ENCODE measurements at places on chromosomes 3 and 15. TPM values are rescaled to one million over a fixed set of nuclear protein-coding genes. Genes with fewer than 3 reads are reported as not detected.
A peak's percentile ranks its signal among the peaks of the same experiment; 100 is the strongest.

- no peak overlapping the region for H3K4me3 ChIP-seq
- no peak for DNase-seq
- H3K36me3 ChIP-seq, result no peaks in the 10 kb centered on the region
- no peaks in the 10 kb centered on the region for H3K4me1 ChIP-seq
- H3K27me3 ChIP-seq, result no peaks in the 10 kb centered on the region
- no peak overlapping the region for H3K27ac ChIP-seq
Observed at GRCh38 chr3:144868506-144868905, 896.9 kb downstream of the DIPK2A start.

- no peaks in the 10 kb centered on the region for H3K4me1 ChIP-seq
- no peak for DNase-seq
- no peaks in the 10 kb centered on the region for H3K36me3 ChIP-seq
- no peak overlapping the region for H3K27ac ChIP-seq
Observed at GRCh38 chr15:69615736-69616135, 163.1 kb downstream of the RPLP1 start.

GRCh38 chr15:80578206-80578595 is 116.9 kb upstream of the ABHD17C start:
- no peak for DNase-seq
- H3K4me3 ChIP-seq, result no peak overlapping the region
- H3K27ac ChIP-seq, result no peak overlapping the region
- H3K36me3 ChIP-seq, result no peaks in the 10 kb centered on the region
- H3K4me1 ChIP-seq, result no peaks in the 10 kb centered on the region

GRCh38 chr3:28348265-28348628 is 274 bp upstream of the ZCWPW2 start:
- DNase-seq, result no peak
- H3K27me3 ChIP-seq, result no peaks in the 10 kb centered on the region
- H3K4me1 ChIP-seq, result no peaks in the 10 kb centered on the region
- H3K36me3 ChIP-seq, result no peaks in the 10 kb centered on the region
- peak overlapping the region; percentile 98 for H3K27ac ChIP-seq

The IL16 gene
- not detected for total RNA-seq

- H3K27ac ChIP-seq, result no peak overlapping the region
- DNase-seq, result no peak
- 0 out of 2 replicates have a peak, but pooled peaks cover 3% of the 10 kb centered on the region for H3K27me3 ChIP-seq
- H3K36me3 ChIP-seq, result 0 out of 2 replicates have a peak, but pooled peaks cover 12% of the 10 kb centered on the region
- H3K4me1 ChIP-seq, result no peaks in the 10 kb centered on the region
Observed at GRCh38 chr15:47750030-47750739, 32.9 kb downstream of the SEMA6D start.

- no peaks in the 10 kb centered on the region for H3K4me1 ChIP-seq
- DNase-seq, result no peak
- no peaks in the 10 kb centered on the region for H3K27me3 ChIP-seq
- H3K36me3 ChIP-seq, result no peaks in the 10 kb centered on the region
Observed at GRCh38 chr15:36130641-36131310, 448.6 kb upstream of the CDIN1 start.

GRCh38 chr3:171290680-171291079 is 169.5 kb downstream of the TNIK start:
- no peaks in the 10 kb centered on the region for H3K27me3 ChIP-seq
- no peak for DNase-seq
- no peak overlapping the region for H3K4me3 ChIP-seq

GRCh38 chr3:76432396-76432795 is 607.5 kb upstream of the ROBO2 start:
- no peaks in the 10 kb centered on the region for H3K36me3 ChIP-seq
- H3K4me3 ChIP-seq, result no peak overlapping the region
- H3K27ac ChIP-seq, result no peak overlapping the region

The KBTBD13 gene
- not detected for total RNA-seq

The IL12A gene
- 0.69 TPM for total RNA-seq

DNA sequence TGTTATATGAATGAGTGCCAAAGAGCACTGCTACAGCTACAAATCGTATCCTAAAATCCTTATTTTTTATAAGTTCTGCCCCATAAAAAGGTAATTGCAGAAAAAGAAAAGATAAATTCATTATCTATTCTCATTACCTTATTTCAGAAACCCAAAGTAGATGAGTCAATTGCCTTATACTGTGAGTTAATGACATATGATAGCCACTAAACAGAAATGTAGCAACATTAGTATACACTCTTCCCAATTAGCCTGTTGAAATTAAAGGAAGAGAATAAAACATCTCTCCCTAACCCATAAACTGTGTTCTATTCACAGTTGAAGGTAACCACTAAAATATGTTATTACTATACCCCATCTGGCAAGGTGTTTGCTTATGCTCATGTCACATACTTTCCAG is 11.0 kb downstream of the TBL1XR1 start:
- H3K27me3 ChIP-seq, result no peaks in the 10 kb centered on the region
- H3K27ac ChIP-seq, result no peak overlapping the region
- peaks cover 25% of the 10 kb centered on the region for H3K4me1 ChIP-seq
- no peak overlapping the region for H3K4me3 ChIP-seq
- H3K36me3 ChIP-seq, result no peaks in the 10 kb centered on the region
- DNase-seq, result no peak

DNA sequence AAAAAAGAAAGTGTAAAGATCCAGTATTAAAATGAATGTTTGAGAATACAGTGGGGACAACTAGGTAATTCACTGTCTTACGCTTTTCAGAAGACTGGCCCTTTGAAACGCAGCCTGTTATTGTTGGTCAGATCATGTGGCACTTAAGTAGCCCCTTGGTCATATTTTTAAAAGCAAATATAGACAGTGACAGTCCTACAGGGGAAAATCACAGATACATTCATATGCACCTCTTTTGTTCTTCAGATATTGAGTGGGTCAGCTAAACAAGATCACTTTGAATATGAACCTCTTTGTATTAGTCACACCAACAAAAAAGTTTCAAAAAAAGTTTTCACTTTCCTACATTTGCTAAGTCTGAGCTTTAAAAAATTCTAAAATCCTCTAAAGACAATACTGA is 36.0 kb downstream of the TIGIT start:
- H3K4me3 ChIP-seq, result no peak overlapping the region
- no peaks in the 10 kb centered on the region for H3K27me3 ChIP-seq
- H3K4me1 ChIP-seq, result peaks cover 30% of the 10 kb centered on the region
- H3K36me3 ChIP-seq, result no peaks in the 10 kb centered on the region
- no peak overlapping the region for H3K27ac ChIP-seq

The TMC3 gene
- total RNA-seq, result not detected

DNA sequence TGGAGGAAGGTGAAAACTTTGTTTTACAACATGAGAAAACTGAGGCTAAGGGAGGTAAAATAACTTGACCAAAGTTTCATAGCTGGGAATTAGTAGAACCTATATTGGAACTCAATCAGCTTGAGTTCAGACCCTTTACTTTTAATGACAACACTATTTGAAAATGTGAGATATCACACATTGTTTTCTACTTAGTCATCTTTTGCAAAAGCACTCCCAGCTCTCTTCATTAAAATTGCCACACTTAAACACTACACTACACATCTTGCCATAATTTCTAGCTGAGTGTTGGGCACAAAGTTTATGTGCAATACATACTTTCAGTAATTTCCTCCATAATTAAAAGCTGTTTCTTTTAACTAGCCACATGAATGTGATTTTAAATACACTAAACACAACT is 230.4 kb upstream of the DCBLD2 start:
- no peak overlapping the region for H3K4me3 ChIP-seq
- no peaks in the 10 kb centered on the region for H3K27me3 ChIP-seq
- no peaks in the 10 kb centered on the region for H3K36me3 ChIP-seq
- H3K27ac ChIP-seq, result no peak overlapping the region
- no peaks in the 10 kb centered on the region for H3K4me1 ChIP-seq
- no peak for DNase-seq
